Aorta (tissue), 5 donors: ENCODE measurements at places on chromosomes 5 and 9. TPM values are rescaled to one million over a fixed set of nuclear protein-coding genes. Genes with fewer than 3 reads are reported as not detected.

The GCNT1 gene
- 2.6 TPM for polyA plus RNA-seq

The RELL2 gene
- polyA plus RNA-seq, result 2.9 TPM

The IL9 gene
- not detected for polyA plus RNA-seq

The DYNC2I2 gene
- 20.2 TPM for polyA plus RNA-seq

The EQTN gene
- polyA plus RNA-seq, result 0.59 TPM

The PAPPA gene
- 1.3 TPM for polyA plus RNA-seq

The BAAT gene
- not detected for polyA plus RNA-seq

The LCNL1 gene
- 0.15 TPM for polyA plus RNA-seq

The POU5F2 gene
- polyA plus RNA-seq, result not detected
